ENCODE measurements at places on chromosomes 11 and 22.

DNA sequence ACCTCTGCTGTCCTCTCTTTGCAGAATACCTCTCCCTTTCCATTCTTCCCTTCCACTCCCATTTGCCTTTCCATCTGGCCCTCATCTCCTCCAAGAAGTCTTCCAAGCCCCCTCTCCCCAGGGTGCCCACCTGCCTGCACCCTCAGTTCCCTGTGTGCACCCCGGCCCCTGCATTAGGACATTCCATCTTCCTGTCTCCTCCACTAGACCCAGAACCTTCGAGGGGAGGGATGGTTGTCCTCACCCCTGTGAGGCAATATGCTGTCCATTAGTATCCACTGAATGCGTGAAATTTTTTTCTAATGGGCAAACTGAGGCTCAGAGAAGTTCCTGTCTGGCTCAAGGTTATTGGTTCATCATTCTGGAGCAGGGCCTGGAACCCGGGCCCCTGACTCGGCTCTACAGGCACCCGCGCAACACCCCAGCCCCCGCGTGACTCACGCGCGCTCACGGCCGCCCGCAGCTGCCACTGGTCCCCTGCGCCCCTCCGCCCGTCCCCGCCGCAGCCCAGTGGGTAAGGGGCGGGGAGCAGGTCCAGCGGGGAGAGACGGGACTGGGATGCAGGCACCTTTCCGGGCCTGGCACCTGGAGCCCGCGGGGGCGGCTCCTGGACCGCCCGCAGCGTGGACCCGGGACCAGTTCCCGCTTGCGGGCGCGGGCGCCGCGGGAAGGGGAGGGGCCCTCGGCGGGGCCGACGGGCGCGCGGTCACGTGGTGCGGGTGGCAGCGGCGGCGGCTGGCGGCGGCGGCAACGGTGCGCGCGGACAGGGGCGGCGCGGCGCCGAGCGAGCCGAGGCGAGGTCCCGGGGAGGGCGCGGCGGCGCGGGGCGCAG lies 7.0 kb downstream of the SEPTIN3 start:
- DNase-seq = no peak

DNA sequence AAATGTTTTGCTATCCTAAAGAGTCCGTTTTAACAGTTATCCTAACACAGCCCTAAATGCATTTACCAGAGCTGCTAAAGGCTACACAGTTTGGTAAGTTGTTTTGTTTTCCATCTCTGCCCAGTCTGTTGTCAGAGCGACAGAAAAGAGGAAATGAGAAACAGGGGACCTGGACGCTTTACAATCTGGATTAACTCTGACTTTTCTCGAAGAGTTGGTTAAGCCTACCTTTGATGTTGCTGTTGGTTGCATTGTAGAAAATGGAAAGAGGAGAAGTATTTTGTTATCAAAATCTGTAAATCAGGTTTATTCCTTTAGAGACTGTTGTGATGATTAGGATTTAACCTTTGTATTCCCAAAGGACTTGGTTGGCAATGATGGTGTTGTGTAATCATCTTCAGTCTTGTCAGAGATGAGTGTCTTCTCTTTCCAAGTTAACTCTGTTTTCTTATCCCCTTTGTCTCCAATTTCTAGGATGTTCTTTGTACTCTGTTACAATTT lies 481 bp downstream of the ANGPTL5 start:
- peak; percentile 88 for DNase-seq

DNA sequence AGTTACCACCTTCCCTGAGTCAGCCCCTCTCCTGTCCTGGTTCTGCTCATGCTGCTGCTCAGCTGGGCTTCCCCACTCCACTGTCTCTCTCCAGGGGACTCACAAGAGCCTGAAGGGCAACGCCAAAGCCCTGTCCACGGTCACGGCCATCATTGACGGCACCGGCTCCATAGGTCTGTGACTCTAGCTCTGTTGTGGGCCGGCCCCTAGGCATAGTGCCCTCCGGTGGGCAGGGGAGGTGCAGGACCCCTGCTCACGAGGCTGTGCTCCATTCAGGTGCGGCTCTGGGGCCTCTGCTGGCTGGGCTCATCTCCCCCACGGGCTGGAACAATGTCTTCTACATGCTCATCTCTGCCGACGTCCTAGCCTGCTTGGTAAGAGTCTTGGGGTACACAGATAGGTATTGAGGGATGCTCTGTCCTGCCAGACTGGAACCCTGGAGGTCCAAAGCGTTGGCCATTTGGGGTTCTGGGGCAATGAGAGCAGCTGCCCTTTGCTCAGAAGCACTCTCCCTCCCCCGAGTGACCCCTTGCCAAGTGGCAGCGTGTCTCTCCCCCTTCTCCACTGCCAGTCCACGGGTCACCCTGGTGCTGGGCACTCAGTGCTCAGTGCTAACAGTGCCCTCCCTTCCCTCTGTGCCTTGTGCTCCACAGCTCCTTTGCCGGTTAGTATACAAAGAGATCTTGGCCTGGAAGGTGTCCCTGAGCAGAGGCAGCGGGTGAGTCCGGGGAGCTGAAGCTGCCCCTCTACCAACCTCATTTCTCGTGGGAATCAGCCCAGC lies 22.4 kb downstream of the SLC37A2 start:
- DNase-seq = no peak

- DNase-seq = peak; percentile 9
Measured at GRCh38 chr11:130070846-130071200, 1.1 kb downstream of the APLP2 start.

DNA sequence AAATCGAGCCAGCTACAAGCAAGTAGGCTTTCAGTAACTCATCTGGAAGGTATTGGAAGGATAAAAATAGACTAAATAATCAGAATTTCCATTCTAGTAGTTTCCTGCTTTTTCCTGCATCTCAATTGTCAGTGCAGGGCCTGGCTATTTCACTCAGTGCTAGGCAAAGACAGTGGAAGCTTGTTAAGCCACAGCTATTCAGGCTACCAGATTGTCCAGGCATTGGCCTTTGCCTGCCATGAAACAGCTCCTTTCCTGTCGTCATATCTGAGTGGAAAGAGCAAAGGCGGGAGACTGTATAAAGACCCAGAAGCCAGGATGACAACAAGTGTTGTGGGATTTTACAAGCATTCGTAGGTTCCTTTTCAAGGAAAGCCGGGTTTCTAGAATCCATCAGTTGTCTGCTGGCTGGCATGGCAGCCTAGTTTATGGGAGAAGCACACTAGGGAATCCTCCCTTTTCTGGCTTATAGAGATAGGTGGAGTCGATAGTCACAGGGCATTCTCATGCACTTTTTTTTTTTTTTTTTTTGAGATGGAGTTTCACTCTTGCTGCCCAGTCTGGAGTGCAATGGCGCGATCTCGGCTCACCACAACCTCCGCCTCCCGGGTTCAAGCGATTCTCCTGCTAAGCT lies 2.0 kb upstream of the TNRC6B start:
- DNase-seq = peak; percentile 78

GRCh38 chr22:24580276-24580675 lies 12.6 kb downstream of the LRRC75B start:
- DNase-seq = peak; percentile 80

GRCh38 chr11:834371-835316 lies 1.9 kb downstream of the CD151 start:
- DNase-seq = peak; percentile 93

Measured in fibroblast of gingiva (primary cell).